ENCODE measurements at places on chromosomes 1 and 21. TPM values are rescaled to one million over a fixed set of nuclear protein-coding genes. Genes with fewer than 3 reads are reported as not detected.

VHLL gene
- not detected for total RNA-seq

DNA sequence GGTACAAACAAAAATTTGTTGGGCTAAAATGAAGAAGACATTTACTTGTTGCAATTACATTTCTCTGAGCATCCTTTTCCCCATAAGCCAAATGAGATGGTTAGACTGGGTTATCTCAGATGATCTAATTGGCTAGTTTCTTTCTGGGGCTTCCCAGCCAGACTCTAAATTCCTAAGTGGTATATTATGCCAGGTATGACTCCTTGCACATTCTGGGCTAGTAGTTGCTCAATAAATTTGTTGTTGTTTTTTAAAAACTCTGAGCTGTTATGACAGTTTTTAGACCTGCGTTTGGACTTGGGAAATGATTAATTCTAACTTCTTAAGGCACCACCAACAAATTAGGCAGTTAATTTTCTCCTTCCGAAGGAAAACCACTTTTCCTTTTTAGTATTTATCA lies 66.1 kb downstream of the UCK2 start:
- no peak for DNase-seq

ELOVL1 gene
- total RNA-seq: 50.8 TPM

GRCh38 chr1:168235548-168235885 lies 9.7 kb downstream of the SFT2D2 start:
- DNase-seq: no peak

DNA sequence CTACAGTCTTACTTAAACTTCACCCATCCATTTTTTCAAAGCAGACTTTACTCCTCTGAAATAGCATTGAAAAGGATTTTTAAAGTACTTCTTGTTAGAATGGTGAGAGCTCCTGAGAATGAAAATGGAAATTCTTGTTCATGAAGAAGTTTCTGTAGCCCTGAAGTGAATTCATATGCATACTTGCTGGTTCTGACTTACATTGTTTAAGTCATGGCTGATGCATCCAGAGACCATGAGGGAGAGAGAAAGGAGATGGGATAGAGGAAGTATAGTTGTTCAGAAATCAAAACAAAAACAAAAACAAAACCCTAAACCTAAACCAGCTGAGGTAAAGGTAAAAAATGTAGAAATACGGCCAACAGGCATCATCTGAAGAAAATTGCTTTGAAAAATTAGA lies 27.1 kb upstream of the SAMSN1 start:
- no peak for DNase-seq

DNA sequence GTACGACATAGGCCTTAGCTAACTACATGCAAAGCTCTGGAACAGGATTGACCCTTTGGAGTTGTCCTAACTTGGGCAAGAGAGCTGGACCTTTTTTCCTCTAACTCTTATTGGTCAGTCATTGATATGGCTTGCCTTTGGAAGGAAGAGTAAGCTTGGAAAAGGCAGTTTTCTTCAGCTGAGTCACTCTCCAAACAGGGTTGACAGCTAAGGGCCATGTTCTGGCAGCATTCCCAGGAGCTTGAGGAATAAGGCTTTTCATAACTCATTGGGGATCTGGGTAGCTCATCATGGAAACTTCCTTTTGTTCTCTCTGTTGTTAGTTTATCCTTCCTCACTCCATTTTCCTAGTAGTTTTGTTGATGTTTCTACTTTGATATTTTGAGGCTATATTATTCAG lies 14.5 kb upstream of the ERRFI1 start:
- DNase-seq: no peak

DNA sequence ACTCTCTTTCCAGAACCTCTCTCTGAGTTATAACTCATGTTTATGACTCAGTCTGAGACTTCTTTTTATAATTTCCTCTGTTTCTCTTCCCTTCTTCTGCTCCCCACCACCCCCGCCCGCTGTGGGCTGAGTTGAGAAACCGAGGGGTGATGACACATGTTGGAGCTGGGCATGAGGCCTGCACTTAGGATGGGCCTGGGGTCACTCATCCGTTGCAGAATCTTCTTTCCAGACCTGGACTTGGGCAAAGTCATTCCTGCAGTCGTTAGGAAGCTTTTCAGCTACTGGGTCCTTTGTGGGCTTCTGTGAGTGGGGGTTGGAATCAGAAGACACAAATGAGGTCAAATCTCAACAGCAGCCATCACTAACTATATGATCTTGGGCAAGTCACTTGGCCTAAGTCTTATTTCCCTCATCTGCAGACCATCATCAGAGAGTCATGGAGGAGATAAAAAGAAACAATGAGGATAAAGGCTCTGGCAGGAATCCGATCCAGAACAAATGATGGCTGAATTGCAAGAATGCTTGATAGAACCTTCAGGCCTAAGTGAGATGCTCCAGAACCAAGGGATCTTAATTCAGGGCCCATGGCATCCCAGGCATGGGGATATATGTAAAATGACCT lies 53.4 kb downstream of the RPS6KA1 start:
- no peak for DNase-seq

DNA sequence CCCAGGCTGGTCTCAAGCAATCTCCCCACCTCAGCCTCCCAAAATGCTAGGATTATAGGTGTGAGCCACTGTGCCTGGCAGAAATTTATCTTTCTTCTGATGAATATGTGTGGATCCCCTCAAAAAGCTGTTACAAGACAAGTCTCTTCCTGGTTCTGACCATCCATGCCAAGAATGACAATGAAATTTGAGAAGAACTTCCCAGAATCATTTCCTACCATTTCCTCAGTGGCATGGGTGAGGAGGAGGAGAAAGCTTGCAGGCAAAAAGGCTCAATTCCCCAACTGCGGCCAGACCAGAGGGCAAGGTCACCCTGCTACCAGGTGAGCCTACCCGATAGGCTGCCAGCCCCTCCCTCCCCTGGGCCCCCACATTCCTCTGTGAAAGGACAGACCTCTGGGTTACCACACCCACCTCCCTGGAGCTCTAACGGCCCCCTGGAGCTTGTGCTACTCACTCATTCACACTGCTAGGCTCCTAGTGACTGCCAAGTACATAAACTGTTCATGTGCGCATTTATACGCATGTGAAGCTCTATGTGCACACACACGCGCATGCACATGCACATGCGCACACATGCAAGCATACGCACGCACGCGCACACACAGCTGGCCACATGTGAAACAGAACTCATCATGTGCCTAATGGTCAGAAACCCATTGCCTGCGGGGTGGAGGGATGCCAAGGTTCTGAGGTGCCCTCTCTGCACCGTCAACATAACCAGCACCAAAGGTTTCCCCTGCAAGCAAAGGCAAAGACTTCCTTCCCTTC lies 17.0 kb downstream of the MRAP start:
- no peak for DNase-seq

TIMM17A gene
- total RNA-seq: 49.5 TPM

DNA sequence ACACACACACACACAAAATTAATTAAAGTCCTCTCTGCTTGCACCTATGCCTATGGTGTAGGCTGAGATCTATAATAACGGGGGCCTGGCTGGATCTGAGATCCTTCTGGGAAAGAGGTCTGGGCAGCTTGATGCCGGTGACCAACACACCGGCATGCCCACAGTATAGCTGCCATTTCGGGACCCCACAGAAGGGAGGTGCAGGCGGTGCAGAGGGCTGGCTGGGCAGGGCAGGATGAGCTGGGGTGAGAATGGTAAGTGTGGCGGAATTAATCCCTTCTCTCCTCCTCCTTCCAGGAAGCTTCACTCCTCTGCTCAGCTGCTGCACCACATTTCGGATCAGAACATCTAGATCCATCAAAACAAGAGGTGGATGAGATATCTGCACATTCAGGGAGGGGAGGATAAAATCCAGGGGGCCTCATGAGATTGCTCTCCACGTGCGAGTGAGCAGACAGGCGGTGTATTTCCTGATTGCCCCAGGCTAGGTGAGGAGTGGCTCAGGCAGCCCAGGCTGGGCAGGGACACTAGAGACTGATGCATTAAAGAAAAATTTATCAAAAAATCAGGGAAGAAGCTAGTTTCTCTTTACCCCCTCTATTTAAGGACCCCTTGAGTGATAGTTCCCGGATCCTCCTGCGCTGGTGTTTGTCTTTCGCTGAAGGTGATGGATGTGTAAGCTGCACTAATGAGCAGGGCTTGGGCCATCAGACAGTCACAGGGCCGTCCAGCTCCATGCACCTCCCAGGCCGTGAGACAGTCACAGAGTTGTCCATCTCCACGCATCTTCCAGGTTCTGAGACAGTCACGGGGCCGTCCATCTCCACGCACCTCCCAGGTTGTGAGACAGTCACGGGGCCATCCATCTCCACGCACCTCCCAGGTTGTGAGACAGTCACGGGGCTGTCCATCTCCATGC lies 449.9 kb downstream of the PTPRU start:
- peak; percentile 5 for DNase-seq

FAM72D gene
- total RNA-seq: 1.9 TPM

DNA sequence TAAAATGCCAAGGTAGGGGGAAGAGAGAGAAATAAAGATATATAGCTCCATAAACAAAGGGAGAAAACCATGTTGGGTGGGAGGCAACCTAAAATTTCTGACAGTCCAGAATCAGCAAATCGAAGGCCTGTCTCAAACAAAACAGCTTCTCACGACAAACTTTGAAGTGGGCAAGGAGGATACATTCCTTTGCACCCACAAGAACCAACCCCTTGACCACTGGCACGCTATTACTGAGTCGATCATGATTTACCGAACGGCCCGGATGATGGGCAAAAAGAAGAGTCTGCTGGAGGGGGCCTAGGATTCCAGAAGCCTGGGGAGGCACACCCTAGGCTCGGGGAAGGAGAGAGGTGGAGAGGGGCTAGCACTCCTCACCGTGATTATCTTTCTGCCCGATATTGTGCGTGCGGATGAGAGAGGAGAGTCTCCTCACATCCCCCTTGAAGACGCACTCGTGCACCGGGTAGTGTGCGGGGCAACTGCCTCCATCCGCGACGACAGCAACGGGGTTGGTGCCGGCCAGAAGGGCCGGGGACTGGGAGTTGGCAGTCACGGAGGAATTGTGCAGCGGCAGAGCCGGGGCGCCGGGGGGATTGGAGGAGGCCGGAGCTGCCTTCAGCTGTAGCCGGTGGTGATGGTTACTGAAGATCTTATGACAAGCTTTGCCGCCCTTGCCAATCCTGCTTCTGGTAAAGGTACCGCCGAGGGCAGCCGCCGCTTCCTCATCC lies 756 bp downstream of the ANKRD13C start:
- peak; percentile 11 for DNase-seq

All from progenitor cell of endocrine pancreas (in vitro differentiated cells).